ENCODE measurements at places on chromosomes 3 and 15.

DNA sequence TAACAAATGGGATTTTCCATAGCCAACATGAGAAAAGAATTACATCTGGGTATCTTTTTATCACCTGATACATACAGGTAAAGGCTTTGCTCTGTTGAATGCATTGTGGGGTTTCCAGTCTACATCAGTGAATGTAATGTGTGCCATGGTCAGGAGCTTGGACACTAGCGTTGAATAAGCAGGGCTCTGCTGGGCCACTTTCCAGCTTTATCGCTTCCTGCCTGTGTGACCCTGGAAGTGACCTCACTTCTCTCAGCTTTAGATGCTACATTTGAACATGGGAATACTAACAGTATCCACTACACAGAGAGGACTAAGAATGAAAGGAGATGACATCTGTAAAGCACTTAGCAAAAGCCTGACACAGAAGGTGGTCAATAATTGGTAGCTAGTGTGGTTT lies 40.1 kb downstream of the TTC23 start:
- DNase-seq = no peak

GRCh38 chr15:82942691-82943090 lies 9.8 kb downstream of the HOMER2 start:
- no peak for DNase-seq

GRCh38 chr3:107370907-107371306 lies 6.3 kb upstream of the CCDC54 start:
- DNase-seq = no peak

GRCh38 chr15:61447981-61448380 lies 218.9 kb upstream of the RORA start:
- no peak for DNase-seq

DNA sequence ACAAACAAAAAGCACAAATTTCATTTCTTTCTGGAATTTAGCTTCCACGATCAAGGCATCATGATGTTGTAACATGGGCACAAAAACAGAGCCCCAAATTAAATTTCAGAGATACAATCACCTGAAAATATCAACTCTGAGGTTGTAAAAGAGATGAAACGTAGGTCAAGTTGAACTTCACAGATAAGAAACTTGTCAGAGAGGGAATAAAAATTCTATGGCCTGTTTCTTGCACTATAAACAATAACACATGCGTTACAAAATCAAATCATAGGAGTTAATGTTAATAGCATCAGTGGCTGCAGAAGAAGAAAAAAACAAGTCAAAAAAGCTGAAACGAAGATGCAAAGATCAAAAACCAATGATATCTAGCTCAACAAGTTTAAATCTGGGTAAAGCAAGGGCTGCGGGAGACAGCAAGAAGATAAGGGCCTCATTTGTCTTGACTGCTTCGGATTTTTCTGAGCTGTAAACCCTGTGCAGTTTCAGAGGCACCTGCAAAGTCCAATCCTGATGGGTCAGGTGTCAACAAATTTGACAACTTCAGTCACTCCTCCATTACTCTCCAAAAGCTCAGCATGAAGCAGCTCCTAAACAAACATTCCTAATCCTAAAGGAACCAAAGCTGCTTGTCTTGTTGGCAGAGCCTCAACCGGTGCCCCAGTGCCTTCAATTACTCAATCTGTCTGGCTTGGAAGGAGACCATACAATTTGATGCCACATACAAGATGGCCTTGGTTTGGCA lies 219.8 kb downstream of the STT3B start:
- no peak for DNase-seq

DNA sequence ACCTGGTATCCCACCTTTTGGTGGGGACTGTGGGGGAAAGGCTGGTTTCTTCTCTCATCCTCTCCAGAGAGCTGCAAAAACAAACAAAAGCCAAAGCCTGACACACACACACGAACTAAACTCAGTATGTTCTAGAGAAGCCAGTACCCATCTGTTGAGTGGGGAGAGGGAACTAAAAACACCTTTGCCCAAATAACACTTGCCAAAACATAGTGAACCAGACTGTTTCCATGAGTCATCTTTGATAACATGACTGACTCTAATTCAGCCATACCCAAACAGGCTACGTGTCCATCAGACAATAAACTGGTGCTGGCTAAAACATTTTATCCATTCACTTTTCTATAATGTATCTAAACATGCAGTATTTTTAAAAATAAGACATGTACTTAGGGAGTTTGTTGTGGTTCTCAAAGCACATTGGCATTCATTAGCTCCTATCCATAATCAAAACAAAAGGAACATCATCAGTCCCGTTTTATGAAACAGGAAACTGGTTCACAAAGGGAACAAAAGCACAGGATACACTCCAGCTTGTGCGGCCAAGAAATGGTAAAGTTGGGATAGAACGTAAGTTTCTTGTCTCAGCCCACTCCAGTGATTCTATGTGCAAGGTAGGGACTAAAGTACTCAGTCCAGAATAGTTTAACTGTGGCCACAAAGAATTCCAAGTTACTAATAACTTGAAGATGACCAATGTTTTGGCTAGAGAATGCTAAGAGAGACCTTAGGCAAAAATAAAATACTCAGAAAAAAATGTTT lies 16.1 kb downstream of the LYSMD2 start:
- DNase-seq = no peak

DNA sequence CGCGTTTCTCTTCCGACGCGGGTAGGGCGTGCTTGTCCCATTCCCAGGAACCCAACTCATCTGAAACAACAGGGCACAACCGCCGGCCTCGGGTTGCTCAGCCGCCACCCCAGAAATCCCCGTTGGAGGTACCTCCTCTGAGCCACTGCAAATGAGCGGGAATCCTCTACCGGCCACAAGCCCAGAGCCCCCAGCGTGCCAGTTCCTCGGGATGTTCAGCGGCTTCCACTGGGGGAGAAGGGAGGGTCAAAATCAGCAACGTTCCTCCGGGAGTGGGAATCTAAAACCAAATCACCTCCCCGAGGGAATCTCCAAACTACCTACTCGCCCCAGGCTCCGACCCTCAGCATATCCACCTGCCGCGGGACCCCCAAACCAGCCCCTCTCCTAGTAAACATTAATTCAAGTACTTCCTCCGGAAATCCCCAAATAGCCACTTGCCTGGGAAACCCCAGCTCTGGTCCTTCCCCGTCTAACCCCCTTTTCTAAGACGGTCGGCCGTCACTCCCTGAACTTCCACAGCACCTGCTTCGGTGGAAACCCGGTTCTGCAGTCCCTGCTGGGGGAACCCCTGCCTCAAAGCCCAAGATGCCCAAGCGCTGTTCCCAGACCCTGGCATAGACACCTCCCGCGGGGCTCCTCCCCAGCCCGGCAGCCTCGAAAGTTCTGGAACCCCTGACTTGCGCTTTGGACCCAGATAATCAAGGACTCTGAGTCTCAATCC lies 887 bp downstream of the OXTR start:
- no peak for DNase-seq

- no peak for DNase-seq
Measured at GRCh38 chr3:156581954-156582353, 27.0 kb upstream of the SSR3 start.

DNA sequence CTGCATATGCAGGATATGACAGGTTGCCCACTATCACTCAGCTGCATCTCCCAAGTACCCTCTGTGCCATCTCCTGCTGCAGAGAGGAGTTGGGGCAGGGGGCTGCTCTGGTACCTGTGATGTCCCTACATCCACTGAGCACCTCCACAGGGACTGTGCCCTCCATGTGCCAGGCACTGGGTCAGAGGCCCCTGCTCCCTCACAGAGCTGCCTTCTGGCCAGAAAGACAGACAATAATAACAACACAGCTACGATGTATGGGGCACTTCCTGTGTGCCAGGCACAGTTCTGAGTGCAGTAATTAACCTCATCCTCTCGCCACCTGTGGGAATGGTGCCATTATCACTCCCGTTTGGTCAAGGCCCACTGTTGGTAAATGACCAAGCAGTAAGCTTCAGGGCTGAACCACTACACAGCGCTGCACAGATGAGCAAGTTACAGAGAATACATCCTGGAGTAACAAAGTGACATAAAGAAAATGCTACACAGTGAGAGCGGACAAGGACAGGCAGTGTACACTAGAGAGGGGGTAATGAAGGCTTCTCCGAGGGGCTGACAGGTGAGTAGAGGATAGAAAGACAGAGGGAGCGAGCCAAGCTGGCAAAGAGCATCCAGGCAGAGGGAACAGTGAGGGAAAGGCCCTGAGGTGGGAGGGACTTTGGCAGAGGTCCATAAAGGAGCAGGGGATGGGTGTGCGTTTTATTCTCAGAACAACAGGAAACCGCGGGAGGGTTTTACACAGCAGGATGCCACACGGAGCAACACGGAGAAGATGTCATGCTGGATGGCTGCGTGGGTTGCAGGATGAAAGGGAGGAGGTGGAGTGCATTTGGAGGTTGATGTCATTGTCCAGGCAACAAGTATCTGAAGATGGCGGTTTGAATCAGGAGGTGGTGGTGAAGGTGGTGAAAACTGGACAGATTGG lies 13.6 kb downstream of the WNT7A start:
- DNase-seq = peak; percentile 37

DNA sequence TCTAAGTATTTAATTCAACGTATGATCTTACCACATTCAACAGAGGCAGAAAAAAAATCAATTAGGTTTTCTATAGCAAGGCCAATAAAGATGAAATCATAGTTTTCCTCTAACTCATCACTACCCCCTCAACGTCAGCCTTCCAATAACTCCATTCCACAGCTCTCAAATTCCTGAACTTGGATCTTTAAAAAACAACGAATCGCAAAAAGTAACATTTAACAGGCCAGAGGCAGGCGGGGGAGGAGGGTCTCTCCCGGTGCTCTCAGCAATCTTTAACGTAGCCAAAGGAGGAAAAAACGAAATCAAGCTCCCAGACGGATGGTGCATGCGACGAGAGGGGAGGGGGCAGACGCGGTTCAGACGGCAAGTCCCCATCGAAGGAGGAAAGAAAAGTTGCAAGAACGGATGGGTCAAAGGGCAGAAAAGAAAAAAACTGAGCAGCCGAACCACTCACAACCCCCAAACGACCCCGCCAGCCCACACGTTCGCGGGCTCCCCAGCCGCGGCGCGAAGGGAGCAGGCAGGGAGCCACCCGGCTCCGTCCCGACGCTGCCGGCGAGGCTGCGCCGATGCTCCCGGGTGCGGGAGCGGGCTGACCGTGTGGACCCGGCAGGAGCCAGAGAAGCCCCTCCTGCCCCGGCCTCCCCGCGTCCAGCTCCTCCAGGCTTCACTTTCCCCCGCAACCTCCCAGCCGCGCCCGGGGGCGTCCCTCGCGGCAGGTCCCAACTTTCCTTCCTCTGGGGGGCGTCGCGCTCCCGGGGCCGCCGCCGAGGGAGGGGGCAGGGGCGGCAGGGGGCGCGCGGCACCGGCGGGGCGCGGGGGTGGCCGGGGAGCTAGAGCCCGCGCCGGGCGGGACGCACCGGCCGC lies 703 bp downstream of the PEAK1 start:
- DNase-seq = no peak

- no peak for DNase-seq
Measured at GRCh38 chr3:196624907-196625306, 14.6 kb upstream of the NRROS start.

DNA sequence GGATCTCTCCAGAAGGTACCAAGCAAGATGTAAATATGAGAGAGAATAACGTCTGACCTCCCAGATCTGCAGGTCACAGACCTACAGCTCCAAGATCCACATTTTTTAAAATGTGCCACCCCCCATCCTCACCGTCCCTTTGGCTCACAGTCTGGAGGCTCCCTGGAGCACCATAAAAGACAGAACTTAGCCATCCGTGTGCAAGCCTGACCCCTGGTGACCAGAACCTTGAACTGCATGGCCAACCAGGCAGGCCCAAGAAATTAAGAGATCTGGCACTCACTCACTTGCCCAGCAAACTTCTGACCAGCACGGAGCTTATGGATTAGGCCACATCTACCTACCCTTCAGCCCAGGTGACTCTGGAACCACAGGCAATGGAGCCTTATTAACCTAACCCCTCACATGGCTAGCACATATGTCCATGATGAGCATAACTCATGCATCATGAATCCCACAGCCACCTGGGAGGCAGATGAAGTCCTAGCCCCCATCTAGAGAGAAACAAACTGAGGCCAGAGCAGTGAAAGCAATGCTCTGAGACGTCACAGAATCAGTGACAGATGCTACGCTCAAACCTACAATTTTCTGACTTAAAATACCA lies 275.3 kb downstream of the UACA start:
- peak; percentile 39 for DNase-seq

DNA sequence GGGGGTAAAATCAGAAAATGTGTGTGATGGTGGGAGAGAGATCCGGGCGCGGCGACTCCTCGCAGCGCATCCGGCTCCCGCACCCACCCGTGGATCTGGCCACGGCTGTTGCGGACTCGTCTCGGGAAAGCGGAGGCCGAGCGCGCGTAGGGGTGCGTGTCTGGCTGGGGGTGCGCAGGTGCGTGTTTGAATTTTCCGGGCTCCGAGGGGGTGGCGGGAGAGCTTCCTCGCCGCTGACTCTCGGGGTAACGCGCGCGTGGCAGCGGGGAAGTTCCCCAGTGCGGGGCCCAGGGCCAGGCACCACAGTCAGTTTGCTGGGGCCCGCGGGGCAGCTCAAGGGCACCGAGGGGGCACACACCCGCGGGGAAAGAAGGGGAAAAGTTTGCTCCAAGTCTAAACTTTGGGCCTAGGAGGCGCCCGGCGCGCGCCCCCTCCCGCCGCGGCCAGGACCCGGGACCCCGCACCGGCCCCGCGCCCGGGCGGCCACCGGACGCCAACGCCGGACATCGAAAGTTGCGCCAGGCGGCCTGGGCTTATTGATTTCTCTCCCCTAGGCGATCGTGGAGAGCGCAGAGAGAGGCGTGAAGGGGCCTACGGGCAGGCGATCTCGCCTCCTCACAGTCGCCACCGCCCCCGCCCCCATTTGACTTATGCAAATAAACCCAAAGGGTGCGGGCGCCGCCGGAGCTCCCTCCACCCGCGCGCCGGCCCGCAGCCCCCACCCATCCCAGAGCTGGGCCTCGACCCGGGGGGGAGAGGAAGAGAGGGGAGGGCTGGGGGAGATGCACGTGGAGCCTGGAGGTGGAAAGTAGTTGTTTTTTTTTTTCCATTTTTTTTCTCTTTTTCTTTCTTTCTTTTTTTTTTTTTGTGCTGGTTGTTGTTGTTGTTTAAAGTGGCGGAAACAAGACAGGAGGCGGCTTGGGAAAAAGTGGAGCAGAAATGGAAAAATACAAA lies 639 bp downstream of the FOXP1 start:
- DNase-seq = peak; percentile 75

GRCh38 chr15:85380812-85381642 lies 624 bp downstream of the AKAP13 start:
- DNase-seq = peak; percentile 43

DNA sequence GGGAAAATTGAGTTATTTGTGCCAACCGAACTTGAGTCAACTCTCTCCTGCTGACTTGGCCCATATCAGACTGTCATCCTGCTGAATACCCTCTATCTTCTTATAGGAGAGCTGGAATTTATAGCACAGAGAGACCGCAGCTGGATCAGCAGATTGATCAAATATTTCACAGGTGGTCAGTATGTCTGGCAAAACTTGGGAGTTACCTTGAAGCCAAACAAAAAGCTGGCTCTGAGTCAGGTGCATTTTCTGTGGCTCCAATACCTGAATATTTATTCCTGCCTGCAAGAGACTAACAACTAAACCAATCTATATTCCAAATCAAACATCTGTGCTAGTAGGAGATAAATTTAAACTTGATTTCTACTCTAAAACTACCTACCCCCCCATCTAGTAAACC lies 752.1 kb upstream of the ALCAM start:
- no peak for DNase-seq

GRCh38 chr15:80474224-80475215 lies 70.3 kb downstream of the ARNT2 start:
- DNase-seq = no peak

Data from T-helper 2 cell (primary cell).